ENCODE measurements at places on chromosomes 16 and 17. TPM values are rescaled to one million over a fixed set of nuclear protein-coding genes. Genes with fewer than 3 reads are reported as not detected.

The ZPBP2 gene
- total RNA-seq: not detected

The ZG16B gene
- not detected for total RNA-seq

The CD300LG gene
- total RNA-seq: 13.7 TPM

The TCAP gene
- total RNA-seq: 4,725 TPM

The GCGR gene
- not detected for total RNA-seq

- no peak for DNase-seq
Observed at GRCh38 chr17:37884516-37884915, 39.7 kb upstream of the TBC1D3K start.

The PRCD gene
- 2.7 TPM for total RNA-seq

The SLC46A1 gene
- total RNA-seq: 2.7 TPM

DNA sequence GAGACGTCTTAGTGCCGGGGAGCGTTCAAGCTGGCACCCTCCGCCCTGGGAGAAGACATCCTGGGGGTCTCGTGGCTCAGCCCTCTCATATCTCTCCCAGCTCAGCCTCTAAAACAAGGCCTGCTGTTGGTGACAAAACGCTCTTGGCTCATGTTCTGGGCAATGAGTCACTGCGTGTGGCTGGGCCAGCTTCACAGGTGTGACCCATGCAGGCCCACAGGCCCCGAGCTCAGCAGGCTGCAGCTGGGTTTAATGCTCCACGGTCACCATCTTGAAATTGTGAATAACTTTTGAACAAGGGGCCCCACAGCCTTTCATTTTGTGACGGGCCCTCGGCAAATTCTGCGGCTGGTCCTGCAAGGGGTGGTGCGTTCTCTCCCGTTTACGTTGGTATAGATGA, 22.4 kb downstream of the GAA start:
- DNase-seq: no peak

GRCh38 chr16:50498431-50499155, 49.6 kb upstream of the NKD1 start:
- DNase-seq: no peak

The MAZ gene
- total RNA-seq: 72.4 TPM

DNA sequence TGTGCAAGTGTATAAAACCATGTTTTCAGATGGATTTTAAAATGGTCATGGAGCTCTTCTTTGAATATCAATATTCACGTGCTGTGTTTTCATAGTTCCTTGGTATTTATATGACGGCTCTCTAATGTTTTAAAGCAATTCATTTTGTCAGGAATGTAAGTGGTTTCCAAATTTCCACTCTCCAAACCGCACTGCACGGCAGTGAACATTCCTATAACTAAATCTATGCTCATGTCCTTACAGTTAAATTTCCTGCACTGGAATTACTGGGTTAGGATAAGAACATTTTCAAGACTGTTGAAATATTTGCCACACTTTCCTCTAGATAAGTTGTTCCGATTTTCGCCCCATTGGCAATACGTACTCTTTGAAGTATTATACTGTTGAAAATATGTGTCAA, 398.9 kb downstream of the PMP22 start:
- no peak for DNase-seq

- no peak for DNase-seq
Observed at GRCh38 chr17:67212714-67213417, 32.1 kb downstream of the HELZ start.

DNA sequence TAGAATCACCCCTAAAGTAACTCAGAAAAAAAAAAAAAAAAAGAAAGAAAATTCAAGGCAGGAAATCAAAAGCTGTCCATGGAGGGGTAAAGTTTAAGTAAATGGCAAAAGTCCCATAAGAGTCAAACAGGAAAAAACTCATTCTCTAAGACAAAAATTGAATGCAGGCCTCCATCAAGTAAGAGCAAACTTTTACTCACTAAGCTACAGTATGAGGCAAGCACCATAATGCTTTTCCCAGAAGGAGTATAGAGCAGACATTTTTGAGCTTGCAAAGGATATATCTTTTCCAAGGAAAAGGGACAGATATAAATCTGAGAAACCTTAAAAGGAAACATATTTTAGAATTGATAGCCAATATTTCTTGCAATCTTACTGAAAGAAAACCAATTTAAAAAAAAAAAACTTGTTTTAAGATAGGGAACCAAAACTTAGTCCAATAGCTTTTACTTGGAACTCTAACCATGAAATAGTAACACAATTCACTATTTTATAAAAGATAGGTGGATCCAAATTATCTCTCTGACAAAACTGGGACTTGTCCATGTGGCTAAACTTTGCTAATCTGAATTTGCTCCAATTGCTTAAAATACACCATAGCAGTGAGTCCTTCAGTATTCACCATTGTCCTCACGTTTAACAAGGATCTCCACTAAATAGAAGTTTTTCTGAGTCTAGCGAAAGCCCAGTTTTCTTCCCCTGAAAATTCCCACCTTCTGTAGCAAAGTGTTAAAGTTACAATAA, 99.8 kb downstream of the CDH11 start:
- DNase-seq: no peak

The YBX2 gene
- 1.2 TPM for total RNA-seq

The PLLP gene
- total RNA-seq: 1.2 TPM

The DECR2 gene
- 11.6 TPM for total RNA-seq

DNA sequence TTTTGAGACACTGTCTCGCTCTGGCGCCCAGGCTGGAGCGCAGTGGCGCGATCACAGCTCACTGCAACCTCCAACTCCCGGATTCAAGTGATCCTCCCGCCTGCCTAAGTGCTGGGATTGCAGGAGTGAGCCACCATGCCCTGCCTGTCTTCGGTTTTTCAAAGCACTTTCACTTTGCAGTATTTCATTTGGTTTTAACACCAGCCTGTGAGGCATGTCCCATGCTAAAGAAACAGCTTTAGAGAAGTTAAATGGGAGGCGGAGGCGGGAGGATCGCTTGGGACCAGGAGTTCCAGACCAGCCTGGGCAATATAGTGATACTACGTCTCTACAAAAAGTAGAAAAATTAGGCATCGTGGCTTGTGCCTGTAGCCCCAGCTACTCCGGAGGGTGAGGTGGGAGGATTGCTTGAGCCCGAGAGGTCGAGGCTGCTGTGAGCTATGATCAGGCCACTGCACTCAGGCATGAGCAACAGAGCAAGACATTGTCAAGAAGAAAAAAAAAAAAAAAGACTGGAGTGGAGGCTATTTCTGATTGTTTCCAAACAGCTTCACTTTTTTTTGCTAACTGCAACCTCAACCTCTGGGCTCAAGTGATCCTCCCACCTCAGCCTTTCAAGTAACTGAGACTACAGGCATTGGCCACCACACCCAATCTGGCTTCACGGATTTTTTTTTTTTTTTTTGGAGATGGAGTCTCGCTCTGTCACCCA, 1.3 kb downstream of the METTL23 start:
- no peak for DNase-seq

The PRSS21 gene
- not detected for total RNA-seq

GRCh38 chr17:17253406-17253805, 16.4 kb upstream of the FLCN start:
- no peak for DNase-seq

DNA sequence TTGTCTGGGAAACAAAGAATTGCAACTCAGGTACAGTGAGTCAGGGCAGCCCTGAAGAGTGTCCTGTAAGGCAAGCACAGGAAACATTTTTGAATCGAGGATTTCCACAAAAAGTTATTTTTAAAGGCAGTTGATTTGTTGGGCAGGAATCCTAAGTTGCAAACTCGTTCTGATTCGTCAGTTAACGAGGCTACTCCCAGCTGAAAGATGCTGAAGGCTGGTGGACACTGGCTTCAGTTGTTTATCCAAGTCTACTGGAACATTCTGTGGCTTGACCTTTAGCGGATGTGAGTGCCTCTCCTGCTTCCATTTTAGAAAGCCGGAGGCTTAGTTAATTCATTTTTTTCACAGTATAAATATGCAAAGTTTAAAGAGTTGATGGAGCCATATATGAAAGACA, 84.2 kb downstream of the KCNJ12 start:
- DNase-seq: no peak

GRCh38 chr16:14354561-14355351, 275.3 kb downstream of the PARN start:
- DNase-seq: no peak

The IGFALS gene
- 0.19 TPM for total RNA-seq

DNA sequence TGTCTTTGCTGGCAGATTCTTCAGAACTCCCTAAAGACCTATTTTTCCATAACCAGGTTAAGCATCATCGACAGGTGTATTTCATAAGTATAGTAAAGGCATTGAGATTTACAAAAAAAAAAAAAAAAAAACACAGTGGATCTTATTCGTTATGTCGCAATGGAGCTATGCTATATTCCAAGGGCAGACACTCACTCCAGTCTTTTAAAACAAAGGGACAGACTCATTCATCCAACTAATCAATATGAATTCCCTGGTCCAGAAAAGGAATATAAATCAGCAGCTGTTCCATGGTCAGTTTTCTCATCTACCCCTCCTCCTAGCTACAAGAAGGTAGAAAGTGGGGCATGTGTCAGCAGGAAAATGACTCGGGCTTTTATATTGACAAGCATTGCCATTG, 97.7 kb upstream of the MON1B start:
- no peak for DNase-seq

- no peak for DNase-seq
Observed at GRCh38 chr17:70317421-70317820, 148.1 kb downstream of the KCNJ2 start.

- DNase-seq: no peak
Observed at GRCh38 chr16:76882105-76882504, 308.9 kb upstream of the MON1B start.

GRCh38 chr16:84654238-84654637, 5.9 kb downstream of the KLHL36 start:
- DNase-seq: no peak

The CFAP97D1 gene
- not detected for total RNA-seq

GRCh38 chr16:11536104-11536866, 50.4 kb downstream of the LITAF start:
- no peak for DNase-seq

The KRTAP4-9 gene
- not detected for total RNA-seq

DNA sequence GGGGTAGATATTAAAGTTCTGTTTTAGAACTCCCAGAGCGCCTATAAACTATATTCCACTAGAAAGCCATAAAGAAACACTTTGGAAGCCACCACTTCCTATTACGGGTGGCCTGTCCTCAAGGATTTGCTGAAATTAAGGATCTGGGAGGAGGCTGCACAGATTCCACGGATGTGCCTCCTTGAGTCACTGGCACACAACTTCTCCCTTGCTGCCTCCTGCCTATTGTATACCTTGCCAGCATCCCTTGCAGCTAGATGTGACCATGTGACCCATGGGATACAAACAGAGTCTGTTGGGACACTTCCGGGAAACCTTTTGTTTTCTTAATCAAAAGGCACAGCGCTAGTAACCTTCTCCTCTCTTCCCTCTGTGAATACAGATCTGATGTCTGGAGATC, 263.0 kb downstream of the C16orf95 start:
- no peak for DNase-seq

All from cardiac septum (tissue), 1 donor.